ENCODE measurements at places on chromosomes 1 and 21.
A peak's percentile ranks its signal among the peaks of the same experiment; 100 is the strongest.

DNA sequence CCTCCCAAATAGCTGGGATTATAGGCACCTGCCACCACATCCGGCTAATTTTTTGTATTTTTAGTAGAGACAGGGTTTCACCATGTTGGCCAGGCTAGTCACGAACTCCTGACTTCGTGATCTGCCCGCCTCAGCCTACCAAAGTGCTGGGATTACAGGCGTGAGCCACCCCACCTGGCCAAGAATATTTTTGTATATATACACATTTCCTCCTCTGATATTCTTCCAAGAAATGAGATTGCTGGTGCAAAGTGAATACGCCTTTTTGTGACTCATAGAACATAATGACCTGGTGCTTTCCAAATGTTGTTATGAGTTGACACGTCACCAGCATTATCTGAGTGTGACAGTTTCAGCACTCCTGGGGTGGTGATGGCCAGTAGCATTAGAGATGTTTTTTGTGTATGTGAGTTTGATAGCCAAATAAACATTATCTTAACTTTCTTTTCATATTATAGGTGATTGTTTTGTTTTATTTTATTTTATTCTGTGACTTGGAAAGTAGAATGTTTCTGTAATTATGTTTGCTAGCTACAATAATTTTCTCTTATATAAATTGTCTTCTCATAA is 54.9 kb downstream of the KCNK1 start:
- DNase-seq: peak; percentile 47

GRCh38 chr1:109823543-109824348 is 60.0 kb upstream of the EPS8L3 start:
- DNase-seq: peak; percentile 9

DNA sequence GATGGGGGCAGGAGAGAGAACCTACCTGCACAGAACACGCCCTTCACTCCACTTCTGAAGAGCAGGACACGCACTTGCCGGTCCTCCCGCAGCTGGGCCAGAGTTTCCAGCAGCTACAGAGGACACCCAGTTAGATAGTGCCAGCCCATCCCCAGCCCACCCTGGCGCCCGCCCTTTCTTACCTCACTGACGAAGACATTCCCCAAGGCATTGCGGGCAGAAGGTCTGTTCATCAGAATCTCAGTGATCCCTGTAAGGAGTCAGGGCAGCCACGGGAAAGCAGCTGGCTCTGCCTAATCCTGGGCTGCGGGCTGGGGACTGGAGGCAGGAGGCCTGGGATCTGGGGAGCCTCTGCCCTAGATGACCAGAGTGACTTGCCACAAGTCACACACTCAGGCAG is 10.0 kb downstream of the ECHDC2 start:
- DNase-seq: no peak

- no peak for DNase-seq
Observed at GRCh38 chr1:164618202-164618564, 59.2 kb downstream of the PBX1 start.

DNA sequence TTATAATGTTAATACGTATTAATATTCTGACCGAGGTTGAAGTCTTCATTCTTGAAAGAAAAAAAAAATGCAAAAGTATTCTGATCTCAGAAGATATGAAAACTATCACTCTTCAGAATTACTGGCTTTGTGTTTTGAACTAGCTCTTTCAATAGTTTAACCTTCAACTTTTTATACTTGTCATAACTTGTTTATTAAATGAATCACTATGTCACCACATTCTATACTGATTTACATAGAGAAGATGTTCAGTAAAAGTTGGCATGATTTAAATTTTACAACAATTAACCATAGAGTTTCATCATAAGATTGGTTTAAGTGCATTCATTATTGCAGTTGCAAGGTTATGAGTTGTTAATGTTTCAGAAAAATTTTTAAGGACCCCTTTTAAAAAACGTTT is 57.3 kb downstream of the HS2ST1 start:
- DNase-seq: no peak

DNA sequence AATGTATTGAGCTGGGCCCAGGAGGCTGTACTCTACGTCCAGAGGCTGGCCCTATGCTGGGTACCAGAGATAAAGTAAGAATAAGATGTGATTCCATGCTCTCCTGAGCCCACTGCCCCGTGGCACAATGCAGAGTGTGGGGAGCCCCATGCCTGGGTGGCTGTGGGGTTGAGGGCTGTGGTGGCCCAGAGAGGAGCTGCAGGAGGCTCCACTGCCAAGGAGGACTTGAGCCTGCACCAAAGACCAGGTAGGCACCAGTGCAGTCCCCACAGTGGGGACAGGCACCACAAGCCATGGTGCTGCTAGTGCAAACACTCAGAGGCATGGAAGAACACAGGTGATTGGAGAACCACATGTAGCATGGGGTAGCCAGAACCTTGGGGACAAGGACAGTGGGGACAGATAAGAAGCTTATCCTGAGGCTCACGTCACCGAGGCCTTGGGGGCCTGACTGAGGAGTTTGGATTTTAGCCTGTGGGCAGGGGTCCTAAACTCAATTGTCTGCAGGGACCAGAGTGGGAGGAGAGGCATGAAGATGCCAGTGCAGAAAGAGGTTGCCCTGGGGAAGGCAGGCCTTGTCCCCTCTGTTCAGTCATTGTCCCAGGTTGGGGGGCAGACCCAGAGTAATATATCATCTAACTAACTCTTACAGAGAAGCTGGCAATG is 21.9 kb upstream of the EPS8L3 start:
- no peak for DNase-seq
